A673 (cell line): ENCODE measurements at places on chromosomes 4 and X.
A peak's percentile ranks its signal among the peaks of the same experiment; 100 is the strongest.

DNA sequence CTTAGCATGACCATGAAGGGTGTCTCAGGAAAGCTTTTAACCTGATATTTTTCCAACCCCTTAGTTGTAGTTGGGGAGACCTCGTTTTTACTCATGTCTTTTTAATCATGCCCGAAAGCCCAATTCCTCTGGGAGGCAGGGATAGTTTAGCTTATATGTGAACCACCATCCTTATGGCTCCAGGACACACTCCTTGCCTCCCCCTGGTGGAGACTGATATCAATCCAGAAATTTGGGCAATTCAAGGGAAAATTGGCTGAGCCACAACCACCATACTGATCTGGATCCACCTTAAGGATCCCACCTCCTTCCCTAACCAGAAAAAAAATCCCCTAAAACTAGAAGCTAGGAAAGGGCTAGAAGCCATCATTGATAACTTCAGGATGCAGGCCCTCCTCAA is 13.4 kb upstream of the COL25A1 start:
- DNase-seq = peak; percentile 35
- H3K4me3 ChIP-seq = no peak overlapping the region
- H3K27ac ChIP-seq = no peak overlapping the region
- no peaks in the 10 kb centered on the region for H3K27me3 ChIP-seq
- H3K4me1 ChIP-seq = no peaks in the 10 kb centered on the region
- H3K36me3 ChIP-seq = no peaks in the 10 kb centered on the region

DNA sequence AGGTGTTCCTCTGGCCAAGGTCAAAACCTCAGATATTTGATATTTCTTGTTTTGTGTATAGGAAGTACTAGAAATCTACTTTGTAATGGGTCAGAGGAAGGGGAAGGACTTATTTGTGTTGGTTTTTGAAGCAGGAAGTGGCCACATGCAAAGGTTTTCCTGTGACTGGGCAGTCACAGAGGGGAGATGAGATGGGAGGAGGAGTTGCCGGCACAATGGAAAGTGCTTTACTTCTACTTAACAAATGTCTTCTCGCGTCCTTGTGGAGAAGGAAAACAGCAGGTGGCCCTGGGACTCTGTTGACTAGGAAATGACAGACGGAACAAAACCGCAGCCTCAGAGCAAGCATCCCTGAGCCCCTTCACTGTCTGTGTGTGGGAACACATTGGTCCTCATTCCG is 46.6 kb downstream of the SHROOM2 start:
- no peak overlapping the region for H3K4me3 ChIP-seq
- no peaks in the 10 kb centered on the region for H3K36me3 ChIP-seq
- H3K27ac ChIP-seq = no peak overlapping the region
- H3K27me3 ChIP-seq = no peaks in the 10 kb centered on the region
- DNase-seq = peak; percentile 28

GRCh38 chr4:146643812-146644401 is 5.2 kb downstream of the POU4F2 start:
- H3K4me1 ChIP-seq = peaks cover 10% of the 10 kb centered on the region
- H3K27me3 ChIP-seq = peaks cover 19% of the 10 kb centered on the region
- no peak overlapping the region for H3K4me3 ChIP-seq
- DNase-seq = peak; percentile 48

DNA sequence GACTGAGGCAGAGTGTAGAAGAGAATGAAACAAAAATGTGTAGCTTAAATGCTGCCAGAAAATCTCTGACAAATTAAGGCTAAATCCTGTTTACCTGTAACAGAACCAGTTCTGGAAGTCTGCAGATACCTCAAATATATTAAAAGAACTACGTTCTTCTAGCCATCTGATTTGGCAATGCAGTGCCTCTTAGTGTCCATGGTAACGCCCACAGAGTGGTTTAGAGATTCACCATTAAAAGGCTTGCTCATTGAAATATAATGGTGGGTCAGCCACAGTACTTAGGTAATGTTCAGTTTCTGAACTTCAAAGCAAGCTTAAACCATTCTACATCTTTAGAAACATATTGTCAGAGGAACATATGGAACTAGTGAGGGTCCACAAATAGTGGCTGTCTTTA is 23.2 kb upstream of the LUZP4 start:
- H3K36me3 ChIP-seq = no peaks in the 10 kb centered on the region
- H3K27ac ChIP-seq = no peak overlapping the region
- no peak for DNase-seq
- H3K4me1 ChIP-seq = no peaks in the 10 kb centered on the region

DNA sequence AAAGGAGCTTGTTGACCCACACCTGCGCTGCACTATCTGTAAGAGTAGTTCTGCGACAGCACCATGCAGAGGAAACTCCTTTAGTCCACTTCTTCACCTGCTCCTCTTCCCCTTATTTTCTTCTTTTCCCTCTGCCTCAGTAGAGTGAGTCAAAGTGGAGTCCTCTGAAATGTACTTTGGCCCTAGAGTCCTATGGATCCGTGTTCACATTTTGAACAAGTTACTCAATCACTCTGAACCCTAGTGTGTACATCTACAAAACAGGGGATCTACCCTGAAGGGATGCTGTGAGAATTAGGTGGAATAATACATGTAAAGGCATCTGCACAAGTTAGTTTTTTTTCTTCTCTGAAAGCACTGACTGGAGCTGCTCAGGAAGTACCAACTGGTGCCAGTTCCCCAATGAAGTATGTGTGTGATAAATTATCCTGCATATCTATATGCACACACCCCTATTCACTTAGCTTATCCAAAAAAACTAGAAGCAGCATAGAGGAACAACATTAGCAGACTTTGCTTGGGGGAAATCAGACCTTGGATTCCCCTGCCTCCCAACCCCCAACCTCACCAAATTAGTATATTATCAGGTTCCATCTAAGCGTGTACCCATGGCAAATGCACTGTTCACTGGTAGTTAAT is 118.5 kb upstream of the FAM9C start:
- no peak overlapping the region for H3K4me3 ChIP-seq
- H3K27ac ChIP-seq = no peak overlapping the region
- H3K4me1 ChIP-seq = no peaks in the 10 kb centered on the region
- no peaks in the 10 kb centered on the region for H3K27me3 ChIP-seq

DNA sequence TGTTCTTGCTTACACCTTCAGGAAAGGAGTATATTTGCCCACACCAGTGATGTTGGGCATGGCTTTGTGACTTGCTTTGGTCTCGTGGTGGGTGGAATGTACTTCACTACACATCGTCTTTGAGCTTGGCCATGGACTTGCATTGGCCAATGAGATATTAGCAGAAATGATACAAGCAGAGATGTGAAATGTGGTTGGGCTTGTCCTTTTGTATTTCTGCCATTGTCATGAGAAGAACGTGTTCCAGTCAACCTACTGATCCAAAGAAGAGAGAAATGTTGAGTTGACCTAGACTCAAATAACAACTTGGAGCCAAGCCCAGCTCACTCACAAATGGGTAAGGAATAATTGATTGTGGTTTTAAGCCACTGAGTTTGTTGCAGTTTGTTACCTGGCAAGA is 138.4 kb upstream of the ARX start:
- H3K36me3 ChIP-seq = no peaks in the 10 kb centered on the region
- no peak for DNase-seq

GRCh38 chrX:136039485-136039884 is 54.2 kb downstream of the SLC9A6 start:
- no peak overlapping the region for H3K4me3 ChIP-seq
- H3K27ac ChIP-seq = no peak overlapping the region
- peaks cover 4% of the 10 kb centered on the region for H3K4me1 ChIP-seq
- no peaks in the 10 kb centered on the region for H3K27me3 ChIP-seq
- DNase-seq = no peak

DNA sequence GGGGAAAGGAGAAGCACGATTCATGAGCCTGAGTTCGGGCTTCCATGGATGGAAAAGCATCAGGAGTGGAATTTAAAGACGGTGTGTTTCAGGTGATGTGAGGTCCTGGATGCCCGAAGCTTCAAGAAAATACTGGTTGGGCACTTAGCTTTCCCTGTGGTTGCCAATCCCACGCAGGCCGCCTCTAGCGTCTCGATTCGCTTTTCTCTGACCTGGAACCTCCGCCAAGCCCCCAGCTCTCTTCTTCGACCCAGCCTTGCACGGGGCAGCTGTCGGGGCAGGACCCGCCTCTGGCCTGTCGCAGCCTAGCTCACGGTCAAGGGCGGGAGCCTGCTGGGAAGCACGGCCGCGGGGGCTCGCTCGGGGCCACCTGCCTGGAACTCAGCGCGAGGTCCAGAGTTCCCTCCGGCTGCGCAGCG is 308 bp upstream of the TLR2 start:
- no peaks in the 10 kb centered on the region for H3K36me3 ChIP-seq
- DNase-seq = no peak
- peaks cover 6% of the 10 kb centered on the region for H3K4me1 ChIP-seq
- peaks cover 35% of the 10 kb centered on the region for H3K27me3 ChIP-seq

GRCh38 chrX:45801554-45801953 is 600.9 kb upstream of the DIPK2B start:
- H3K27me3 ChIP-seq = no peaks in the 10 kb centered on the region
- H3K27ac ChIP-seq = no peak overlapping the region
- H3K4me1 ChIP-seq = peaks cover 55% of the 10 kb centered on the region

GRCh38 chrX:137742846-137743245 is 176.9 kb downstream of the ZIC3 start:
- no peaks in the 10 kb centered on the region for H3K27me3 ChIP-seq
- no peak for DNase-seq
- H3K27ac ChIP-seq = no peak overlapping the region
- H3K4me1 ChIP-seq = no peaks in the 10 kb centered on the region

GRCh38 chr4:187798385-187798784 is 197.2 kb upstream of the ZFP42 start:
- H3K27me3 ChIP-seq = peaks cover 10% of the 10 kb centered on the region
- no peak overlapping the region for H3K4me3 ChIP-seq
- no peak for DNase-seq
- no peaks in the 10 kb centered on the region for H3K4me1 ChIP-seq
- H3K27ac ChIP-seq = no peak overlapping the region

DNA sequence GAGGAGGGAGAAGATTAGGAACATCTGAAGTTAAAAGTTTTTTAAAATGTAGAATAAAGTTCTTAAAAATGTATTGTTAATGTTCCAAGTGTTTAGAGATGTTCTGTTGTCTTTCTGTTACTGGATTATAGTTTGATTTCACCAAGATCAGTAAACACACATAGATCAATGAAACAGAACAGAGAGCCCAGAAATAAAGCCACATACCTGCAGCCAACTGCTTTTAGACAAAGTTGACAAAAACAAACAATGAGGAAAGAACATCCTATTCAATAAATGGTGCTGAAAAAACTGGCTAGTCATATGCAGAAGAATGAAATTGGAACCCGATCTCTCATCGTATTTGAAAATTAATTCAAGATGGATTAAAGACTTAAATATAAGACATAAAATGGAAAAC is 966.3 kb upstream of the POU3F4 start:
- no peaks in the 10 kb centered on the region for H3K36me3 ChIP-seq
- no peaks in the 10 kb centered on the region for H3K4me1 ChIP-seq
- DNase-seq = no peak
- H3K4me3 ChIP-seq = no peak overlapping the region

GRCh38 chr4:174613979-174614378 is 91.7 kb upstream of the HPGD start:
- no peak for DNase-seq
- H3K27me3 ChIP-seq = no peaks in the 10 kb centered on the region
- no peak overlapping the region for H3K27ac ChIP-seq
- no peak overlapping the region for H3K4me3 ChIP-seq

DNA sequence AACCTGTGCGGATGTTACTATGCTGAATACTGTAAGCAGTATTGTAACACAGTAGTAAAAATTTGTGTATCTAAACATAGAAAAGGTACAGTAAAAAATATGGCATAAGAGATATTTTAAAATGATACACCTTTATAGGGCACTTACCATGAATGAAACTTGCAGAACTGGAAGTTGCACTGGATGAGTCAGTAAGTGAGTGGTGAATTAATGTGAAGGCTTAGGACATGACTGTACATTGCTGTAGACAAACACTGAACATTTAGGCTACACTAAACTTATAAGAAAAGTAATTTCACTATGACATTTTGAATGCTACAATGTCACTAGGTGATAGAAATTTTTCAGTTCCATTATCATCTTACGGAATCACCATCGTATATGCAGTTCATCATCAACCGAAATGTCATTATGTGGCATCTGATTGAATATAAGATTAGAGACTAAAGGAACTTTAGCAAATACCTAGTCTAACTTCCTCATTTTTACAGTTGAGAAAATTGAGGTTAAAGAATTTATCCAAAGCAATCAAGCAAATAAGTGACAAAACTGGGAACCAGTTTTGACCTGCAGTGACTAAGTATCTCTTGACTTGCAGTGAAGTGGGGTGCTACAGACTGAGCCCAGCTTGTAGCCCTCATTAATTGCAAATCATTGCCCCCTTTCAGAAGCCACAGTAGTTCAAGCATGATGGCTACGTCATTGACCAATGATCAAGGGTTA is 55.3 kb downstream of the EGF start:
- no peaks in the 10 kb centered on the region for H3K27me3 ChIP-seq
- no peak overlapping the region for H3K27ac ChIP-seq
- DNase-seq = no peak
- peaks cover 10% of the 10 kb centered on the region for H3K36me3 ChIP-seq
- no peaks in the 10 kb centered on the region for H3K4me1 ChIP-seq
